AG20443 (cell line): ENCODE measurements at places on chromosomes 7 and 10.

- DNase-seq = no peak
Measured at GRCh38 chr10:1126461-1126860, 70.3 kb downstream of the WDR37 start.

DNA sequence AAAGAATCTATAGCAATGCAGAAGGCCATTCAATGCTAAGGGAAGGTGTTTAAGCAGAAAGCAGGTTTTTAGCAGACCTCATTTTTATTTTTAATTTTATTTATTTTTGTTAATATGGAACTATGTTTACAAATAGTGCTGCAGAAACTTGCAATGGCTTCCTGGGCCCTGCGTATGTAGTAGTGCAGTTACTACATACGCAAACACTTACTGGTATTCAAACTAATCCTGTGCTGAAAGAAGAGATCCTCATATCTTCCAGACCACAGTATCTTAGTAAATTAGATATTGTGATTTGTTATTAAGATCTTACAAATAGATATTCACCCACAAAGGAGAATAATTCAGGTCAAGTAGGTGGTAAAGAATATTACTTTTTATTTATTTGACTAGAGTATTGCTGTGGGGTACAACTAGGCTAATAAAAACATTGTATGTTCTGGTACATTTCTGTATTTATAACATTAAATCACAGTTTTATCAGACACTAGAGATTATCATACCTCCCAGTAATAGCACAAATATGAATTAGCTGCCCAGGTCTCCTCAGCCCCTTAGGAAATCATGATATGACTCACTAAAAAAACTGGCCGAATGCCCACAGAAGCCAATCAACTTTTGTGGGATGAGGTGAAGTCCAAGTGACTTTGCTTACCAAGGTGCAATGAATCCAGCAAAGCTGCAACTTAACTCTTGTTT is 57.6 kb downstream of the RNLS start:
- DNase-seq = peak; percentile 12

GRCh38 chr7:54465095-54465494 is 77.1 kb upstream of the VSTM2A start:
- DNase-seq = no peak

- no peak for DNase-seq
Measured at GRCh38 chr7:115066634-115067033, 144.7 kb downstream of the MDFIC start.

DNA sequence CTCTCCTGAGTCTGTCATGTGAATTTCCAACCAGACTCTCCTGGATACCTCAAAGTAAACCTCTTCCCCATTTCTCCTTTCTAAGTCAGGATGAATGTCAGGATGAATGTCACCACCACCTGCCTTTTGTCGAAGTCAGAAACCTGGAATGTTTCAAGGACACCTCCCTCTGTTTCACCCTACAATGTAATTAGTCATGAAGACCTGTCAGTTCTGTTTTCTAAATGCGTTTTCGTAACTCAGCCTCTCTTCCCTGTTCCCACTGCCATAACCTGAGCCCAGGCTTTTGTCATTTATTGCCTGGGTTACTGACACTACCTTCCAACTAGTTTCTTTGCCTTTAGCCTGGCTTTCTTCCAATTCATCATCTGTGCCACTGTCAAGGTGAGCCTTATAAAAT is 5.5 kb upstream of the STN1 start:
- no peak for DNase-seq

DNA sequence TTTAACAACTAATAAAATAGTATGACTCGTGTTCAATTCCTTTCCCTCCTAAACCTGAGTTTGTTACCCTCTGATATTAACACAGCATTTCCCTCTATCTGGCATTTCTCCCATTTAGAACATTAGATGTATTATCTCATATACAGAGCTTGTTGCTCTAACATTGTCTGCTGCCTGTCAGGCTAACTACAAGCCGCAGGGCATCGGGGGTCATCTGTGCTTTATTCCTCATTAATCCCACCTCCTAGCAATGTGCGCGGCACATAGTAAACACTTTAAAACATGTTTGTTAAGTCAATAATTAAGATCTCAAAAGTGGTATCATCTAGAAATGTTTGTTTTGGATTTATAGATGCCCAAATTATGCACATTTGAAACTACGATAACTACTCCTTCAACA is 52.9 kb upstream of the NEBL start:
- no peak for DNase-seq

- no peak for DNase-seq
Measured at GRCh38 chr10:124245191-124245590, 151.8 kb upstream of the CHST15 start.
